ENCODE measurements at places on chromosomes 3 and 15.
A peak's percentile ranks its signal among the peaks of the same experiment; 100 is the strongest.

GRCh38 chr15:32873284-32874114 lies 155.7 kb downstream of the GREM1 start:
- no peak for DNase-seq

DNA sequence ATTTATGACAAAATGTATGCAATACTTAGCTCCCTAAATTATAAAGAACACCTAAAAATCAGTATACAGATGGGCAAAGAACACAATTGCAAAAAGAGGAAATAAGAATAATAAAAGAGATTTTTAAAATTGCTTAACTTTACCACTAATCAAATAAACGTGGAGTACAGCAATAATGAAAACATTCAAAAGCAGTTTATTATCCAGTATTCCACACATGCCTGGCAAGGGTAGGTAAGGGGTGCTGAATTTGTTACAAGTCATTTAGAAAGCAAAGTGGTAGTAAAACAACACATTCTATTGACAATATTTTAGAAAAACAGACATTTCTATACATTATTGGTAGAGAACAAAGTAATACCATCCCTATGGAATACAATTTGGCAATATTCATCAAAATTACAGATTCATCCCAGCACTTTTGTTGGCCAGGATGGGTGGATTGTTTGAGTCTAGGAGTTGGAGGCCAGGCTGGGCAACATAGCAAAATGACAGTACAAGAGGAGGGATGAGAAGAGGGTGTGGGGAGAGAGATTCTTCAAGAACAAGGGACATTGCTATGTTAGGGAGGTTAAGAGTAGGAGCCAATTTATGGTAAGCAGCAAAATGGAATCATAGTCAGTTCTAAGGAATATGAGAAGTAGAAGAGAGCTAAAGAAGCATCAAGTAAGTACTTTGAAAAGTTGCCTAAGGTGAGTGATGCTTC lies 3.7 kb upstream of the ACKR4 start:
- DNase-seq: no peak

DNA sequence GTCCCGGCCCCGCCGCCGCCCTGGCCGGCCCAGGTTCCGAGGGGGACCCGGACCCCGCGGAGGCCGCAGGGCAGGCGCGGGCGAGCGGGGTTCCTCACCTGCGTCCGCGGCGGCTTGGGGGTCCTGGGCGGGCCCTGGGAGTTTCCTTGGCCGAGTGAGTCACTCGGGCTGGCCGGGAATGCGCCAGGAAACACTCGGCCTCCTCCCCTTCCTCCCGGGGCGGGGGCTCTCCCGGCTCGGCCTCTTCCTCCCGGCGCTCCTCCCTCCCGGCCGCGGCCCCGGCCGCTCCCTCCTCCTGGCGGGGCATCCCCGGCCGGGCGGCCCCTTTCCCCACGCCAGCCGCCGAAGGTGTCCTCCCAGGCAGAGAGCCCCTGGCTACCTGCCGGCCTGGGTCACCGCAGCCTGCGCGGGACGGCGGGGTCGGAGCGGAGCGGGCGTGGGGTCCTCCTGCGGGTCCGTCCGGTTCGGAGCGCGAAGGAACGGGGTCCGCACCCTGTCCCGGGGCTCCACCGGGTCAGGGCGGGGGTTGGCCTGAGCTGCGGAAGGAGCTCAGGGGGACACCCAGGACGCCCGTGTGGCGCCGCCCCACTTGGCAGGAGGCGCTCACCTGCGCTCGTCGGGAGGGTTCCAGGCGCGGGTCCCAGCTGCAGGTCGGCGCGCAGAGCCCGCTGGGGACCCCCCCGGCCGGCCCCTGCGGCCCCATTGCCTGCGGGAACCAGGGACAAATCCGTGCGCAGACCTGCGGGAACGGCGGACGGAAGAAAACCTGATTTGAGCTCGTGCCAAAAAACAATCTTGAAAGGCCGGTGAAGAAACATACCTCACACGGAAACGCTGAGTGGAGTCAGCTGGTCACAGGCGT lies at the start of gene CYFIP1:
Gene CYFIP1 (minus strand): TSS at position 180 of the 862 bp plus-strand sequence. CDS start 33,083 bp downstream, outside the sequence.
- DNase-seq: peak; percentile 46

- peak; percentile 44 for DNase-seq
Observed at GRCh38 chr15:77944002-77944867, 133.3 kb downstream of the TBC1D2B start.

DNA sequence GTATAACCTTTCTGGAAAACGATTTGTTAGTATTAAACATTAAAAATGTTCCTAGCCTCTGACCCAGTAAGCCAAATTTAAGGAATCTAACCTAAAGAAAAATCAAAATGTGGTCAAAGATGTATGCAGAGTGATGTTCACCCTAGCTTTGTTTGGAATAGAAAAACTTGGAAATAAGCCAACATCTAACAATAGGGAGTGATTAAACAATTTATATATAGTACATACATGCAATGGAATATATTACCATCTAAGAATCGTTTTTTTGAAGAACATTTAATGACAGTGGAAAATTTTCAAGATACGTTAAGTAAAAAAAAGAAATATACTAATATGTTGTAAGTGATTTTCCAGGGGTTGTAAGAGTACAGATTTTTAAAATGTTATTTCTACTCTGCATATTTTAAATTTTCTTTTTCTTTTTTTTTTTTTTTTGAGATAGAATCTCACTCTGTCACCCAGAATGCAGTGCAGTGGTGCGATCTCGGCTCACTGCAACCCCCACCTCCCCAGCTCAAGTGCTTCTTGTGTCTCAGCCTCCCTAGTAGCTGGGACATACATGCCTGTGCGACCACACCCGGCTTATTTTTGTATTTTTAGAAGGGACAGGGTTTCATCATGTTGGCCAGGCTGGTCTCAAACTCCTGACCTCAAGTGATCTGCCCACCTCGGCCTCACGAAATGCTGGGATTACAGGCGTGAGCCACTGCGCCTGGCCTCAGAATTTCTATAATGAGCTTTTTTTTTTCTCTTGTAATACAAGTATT lies 54.9 kb downstream of the ANP32A start:
- peak; percentile 18 for DNase-seq

DNA sequence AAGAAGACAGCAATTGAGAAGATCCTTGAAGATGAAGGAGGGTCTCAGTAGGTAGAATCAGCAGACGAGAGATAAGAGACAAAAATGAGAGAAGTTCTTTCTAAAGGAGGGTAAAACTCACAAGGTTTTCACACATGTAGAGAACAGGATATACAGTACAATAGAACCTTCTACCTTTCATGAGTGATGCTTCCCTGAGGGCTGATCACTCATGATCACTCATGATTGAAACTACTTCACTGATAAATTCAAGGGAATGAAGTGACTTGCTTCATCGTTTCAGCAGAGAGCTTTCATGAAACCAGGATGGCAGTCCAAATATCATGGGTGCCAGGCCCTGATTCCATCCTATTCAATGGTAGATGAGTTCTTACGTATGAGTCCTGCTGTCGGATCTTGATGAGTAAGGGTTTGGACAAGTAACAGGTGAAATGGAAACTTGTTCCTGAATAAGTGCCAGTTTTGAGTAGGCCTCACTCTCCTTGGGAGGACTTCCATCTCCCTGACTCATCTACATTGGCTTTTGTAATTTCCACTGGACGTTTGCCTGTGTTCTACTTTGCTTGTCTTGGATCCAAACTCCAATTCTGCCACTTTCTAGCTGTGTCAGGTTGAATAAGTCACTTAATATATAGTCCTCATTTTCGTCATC lies 9.6 kb upstream of the CLDN16 start:
- DNase-seq: no peak

DNA sequence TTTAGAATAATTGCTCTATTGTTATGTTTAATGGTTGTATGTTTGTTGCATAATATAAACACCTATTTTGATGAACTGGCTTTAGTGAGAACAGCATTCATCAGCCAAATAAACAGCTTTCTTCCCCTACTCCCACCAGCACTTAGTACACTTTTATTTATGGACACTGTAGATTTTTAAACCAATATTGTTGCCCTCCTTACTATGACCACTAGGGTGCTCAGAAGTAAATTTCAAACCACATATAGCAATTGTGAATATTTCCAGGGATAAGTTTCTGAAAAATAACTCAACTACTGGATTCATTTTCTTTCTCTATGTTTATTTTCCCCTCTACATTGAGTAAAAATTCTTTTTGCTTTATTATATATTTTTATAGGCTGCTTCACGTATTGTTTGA lies 84.7 kb upstream of the PTX3 start:
- DNase-seq: no peak

DNA sequence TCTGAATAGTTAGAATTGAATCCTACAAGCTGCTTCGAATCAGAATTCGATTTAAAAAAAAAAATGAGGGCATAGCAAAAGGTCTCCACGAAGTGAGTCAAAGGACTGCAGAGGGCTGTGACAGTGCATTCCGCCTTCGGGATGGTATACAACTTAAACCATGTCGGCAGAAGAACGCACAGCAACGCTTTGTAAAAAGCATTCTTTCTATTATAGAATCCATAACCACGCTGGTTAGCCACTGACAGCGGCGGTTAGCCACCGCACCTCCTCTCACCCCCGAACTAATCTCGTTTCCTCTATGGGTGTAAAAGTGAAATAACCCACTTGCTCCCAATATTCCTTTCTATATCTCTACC lies 664 bp upstream of the PIK3CA start:
- peak; percentile 78 for DNase-seq

GRCh38 chr15:63473007-63473748 lies 31.2 kb upstream of the USP3 start:
- DNase-seq: no peak

- DNase-seq: no peak
Observed at GRCh38 chr15:99207672-99208071, 41.7 kb downstream of the TTC23 start.

- no peak for DNase-seq
Observed at GRCh38 chr3:53919741-53920140, 28.1 kb upstream of the SELENOK start.

- peak; percentile 50 for DNase-seq
Observed at GRCh38 chr3:57011022-57011421, 49.4 kb upstream of the SPATA12 start.

DNA sequence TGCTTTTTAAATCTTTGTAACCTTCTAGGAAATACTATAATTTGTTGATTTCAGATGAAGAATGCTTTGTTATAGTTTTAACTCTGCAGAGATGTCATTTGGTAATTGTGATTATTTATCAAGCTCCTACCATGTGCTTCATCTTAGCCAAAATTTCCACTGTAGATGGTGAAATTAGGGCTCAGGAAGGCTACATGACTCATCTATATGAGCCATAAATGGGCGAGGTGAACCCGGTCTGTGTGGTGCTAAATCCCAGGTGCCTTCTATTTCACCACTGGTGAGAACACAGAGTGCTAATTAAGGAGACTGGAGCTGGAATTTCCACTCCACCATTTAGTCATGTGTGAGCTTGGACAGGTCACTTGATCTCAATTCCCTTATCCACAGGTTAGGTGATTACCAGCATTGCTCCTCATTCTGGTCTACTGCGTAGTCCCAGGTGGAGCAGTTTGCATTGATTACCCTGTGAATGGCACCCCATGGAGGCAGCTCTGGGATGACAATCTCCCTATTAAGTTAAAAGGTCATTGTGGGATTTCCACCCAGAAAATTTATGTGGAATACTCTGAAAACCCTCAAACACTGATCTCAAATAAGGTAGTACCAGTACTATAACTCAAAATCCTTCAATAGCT lies 2.8 kb upstream of the CCR3 start:
- DNase-seq: no peak

- no peak for DNase-seq
Observed at GRCh38 chr15:36601497-36601932, 22.1 kb downstream of the CDIN1 start.

DNA sequence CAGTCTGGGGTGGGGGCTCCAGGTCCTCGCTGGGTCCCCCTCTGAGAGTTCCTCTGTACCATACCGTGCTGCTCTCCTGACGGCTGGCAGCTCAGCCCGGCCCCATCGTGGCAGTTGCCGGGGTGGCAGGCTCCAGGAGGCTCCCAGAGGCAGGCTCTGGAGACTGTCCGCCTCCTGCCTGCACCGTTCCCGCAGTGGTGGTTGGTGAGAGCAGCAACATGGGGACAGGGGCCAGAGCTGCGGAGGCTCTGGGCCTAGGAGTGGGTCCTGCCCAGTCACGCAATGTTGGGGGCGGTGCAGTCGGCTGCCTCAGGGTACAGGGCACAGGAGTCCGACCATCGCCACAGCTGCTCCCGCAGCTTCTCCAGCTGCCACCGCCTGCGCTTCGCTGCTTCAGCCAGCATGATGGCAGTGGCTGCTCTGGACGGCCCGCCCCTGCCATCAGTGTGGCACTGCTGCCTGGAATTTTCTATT lies 492.7 kb downstream of the AGBL1 start:
- peak; percentile 39 for DNase-seq

DNA sequence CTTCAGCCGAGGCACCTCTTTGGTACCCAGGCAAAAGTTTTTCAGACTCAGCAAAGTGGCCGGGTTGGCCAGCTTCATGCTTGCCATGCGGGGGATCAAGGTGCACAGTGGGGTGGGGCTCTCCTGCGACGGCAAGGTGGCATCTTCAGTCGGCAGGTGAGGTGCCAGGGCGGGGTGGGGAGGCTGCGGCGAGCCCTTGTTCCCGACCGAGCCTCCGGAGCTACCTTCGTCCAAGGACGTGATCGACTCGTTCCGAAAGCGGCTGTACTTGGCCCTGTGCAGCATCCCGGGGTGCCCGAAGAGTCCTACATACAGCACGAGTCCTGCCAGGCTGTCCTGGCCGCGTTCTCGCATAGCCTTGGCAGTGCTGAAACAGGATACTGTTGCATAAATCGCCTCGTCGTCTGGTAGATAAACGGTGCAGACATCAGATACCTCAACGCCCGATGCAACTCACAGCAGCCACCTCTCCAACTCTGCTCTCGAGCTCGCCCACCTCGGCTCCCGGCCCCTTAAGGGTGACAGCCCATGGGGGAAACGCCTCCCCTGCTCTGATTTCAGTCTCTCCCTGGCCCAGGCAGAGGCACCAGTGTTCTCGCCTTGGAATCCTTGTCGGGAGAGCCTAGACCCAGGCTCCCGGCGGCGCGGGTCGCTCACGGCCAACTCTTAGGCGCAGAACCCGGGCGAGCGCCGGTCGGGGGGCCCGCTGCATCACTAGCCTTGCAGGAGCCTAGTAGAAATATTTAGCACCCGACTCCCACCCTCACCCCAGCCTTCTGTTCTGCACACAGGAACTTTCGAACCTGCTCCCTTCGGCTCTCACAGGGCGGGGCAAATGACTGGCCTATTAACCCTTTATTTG lies 826 bp downstream of the SHC4 start:
- DNase-seq: peak; percentile 64

- DNase-seq: no peak
Observed at GRCh38 chr3:153901152-153901551, 220.0 kb upstream of the ARHGEF26 start.

DNA sequence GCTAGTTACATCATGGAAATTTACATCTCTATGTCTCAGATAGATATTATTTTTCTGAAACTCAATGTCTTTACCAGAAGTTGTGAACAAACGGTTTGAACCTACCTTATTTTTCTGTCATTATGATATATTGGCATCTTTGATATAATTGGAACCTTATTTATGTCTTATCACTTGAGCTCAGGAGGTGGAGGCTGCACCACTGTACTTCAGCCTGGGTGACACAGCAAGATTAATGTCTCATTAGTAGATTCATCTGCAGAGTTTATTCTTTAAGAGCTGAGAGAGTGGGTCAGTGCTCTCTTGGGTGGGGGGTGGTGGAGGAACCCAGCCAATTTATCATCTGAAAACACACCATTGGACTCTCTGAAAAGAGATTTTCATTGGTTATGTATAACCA lies 21.4 kb downstream of the SCG3 start:
- no peak for DNase-seq

Measured in NCI-H2171 treated with DMSO at 0.1 percent for 48 hours (cell line).